Colonic mucosa (tissue), 4 donors: ENCODE measurements at places on chromosomes 5 and 9. TPM values are rescaled to one million over a fixed set of nuclear protein-coding genes. Genes with fewer than 3 reads are reported as not detected.

- no peak overlapping the region for H3K4me3 ChIP-seq
- H3K27me3 ChIP-seq = no peaks in the 10 kb centered on the region
- DNase-seq = no peak
- H3K4me1 ChIP-seq = no peaks in the 10 kb centered on the region
- no peak overlapping the region for H3K27ac ChIP-seq
These were observed 85.9 kb downstream of the RAI14 start for GRCh38 chr5:34742061-34742460.

- no peaks in the 10 kb centered on the region for H3K36me3 ChIP-seq
- H3K4me1 ChIP-seq = no peaks in the 10 kb centered on the region
- H3K4me3 ChIP-seq = no peak overlapping the region
- H3K27ac ChIP-seq = no peak overlapping the region
- no peak for DNase-seq
- no peaks in the 10 kb centered on the region for H3K27me3 ChIP-seq
These were observed 264.1 kb downstream of the GLIS3 start for GRCh38 chr9:4035777-4036176.

SLC36A3 gene
- total RNA-seq = not detected

SPINK13 gene
- 0.40 TPM for total RNA-seq

DNA sequence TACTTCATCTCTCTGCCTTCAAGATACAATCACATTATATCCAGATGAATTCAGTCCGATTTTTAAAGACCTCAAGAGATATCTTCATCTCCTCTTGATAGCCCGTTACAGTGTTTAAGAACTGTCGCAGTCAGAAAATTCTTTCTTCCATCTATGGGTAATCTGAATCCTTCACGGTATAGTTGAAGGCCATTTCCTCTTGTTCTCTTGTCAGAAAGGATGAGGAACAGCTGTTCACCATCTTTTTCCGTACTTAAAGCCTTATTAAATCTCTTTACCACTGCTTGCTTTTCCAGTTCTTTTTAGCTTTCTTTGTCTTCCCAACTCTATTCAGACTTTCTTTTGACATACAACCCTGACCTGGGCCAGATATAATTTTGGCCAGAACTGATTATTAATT, 121.8 kb downstream of the XRCC4 start:
- H3K4me1 ChIP-seq = no peaks in the 10 kb centered on the region
- H3K27ac ChIP-seq = no peak overlapping the region
- H3K4me3 ChIP-seq = no peak overlapping the region
- no peaks in the 10 kb centered on the region for H3K27me3 ChIP-seq
- H3K36me3 ChIP-seq = no peaks in the 10 kb centered on the region
- no peak for DNase-seq

- no peak overlapping the region for H3K4me3 ChIP-seq
- no peaks in the 10 kb centered on the region for H3K27me3 ChIP-seq
- DNase-seq = no peak
- H3K4me1 ChIP-seq = no peaks in the 10 kb centered on the region
- no peaks in the 10 kb centered on the region for H3K36me3 ChIP-seq
These were observed 52.1 kb upstream of the CCNG1 start for GRCh38 chr5:163385271-163385670.

DNA sequence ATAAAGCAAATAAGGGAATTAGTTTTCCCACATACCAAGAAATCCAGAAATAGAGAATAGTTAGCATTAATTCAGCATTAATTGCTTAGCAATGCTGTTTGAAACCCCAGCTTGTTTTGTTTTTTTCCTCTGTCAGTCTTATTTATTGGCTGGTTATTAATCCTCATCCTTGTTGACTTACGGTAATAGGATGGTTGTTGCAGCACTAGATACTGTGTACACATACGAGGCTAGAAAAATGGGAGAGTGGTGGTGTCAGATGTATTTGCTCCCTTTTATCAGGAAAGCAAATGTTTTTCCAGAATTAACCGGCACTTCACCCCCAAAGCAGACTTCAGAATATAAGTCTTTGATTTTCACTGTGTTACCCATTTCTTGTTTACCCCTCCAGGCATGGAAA, 60.4 kb downstream of the ERBIN start:
- H3K4me3 ChIP-seq = no peak overlapping the region
- no peak for DNase-seq
- no peak overlapping the region for H3K27ac ChIP-seq
- no peaks in the 10 kb centered on the region for H3K27me3 ChIP-seq

GRCh38 chr5:113182658-113183344, 206.2 kb downstream of the DCP2 start:
- no peaks in the 10 kb centered on the region for H3K4me1 ChIP-seq
- DNase-seq = no peak

GRCh38 chr5:170846416-170846815, 15.4 kb upstream of the RANBP17 start:
- H3K36me3 ChIP-seq = no peaks in the 10 kb centered on the region
- H3K27ac ChIP-seq = no peak overlapping the region
- no peaks in the 10 kb centered on the region for H3K27me3 ChIP-seq
- H3K4me3 ChIP-seq = no peak overlapping the region
- no peak for DNase-seq

DNA sequence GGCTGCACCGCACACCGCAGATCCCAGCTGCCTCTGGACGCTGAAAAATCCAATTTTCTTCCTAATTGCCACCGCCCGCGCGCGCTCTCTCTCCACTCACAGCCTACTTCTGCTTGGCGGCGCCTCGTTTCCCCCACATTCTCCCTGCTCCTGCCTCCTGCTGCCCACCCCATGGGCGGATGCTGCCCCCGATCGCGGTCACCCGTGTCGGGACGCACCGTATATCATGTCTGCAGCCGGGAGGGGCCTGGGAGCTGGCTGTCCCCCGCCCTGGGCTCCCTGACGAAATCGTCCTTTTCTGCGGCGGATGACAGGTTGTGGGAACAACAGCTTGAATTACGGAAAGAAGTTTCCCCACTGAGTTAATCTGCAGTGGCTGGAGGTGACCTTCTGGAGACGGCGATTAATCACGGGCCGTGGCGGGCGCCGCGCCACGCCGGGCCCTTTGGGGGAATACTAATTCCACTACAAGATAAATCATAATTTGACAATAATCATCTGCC, 36.3 kb upstream of the PSD2 start:
- no peaks in the 10 kb centered on the region for H3K4me1 ChIP-seq
- no peak overlapping the region for H3K4me3 ChIP-seq
- no peak for DNase-seq
- no peak overlapping the region for H3K27ac ChIP-seq
- peaks cover 32% of the 10 kb centered on the region for H3K27me3 ChIP-seq

- no peaks in the 10 kb centered on the region for H3K27me3 ChIP-seq
- H3K36me3 ChIP-seq = no peaks in the 10 kb centered on the region
- no peak overlapping the region for H3K4me3 ChIP-seq
- DNase-seq = no peak
- H3K27ac ChIP-seq = no peak overlapping the region
These were observed 25.0 kb downstream of the LMNB1 start for GRCh38 chr5:126801992-126802294.

GRCh38 chr5:151469992-151470391, 22.6 kb downstream of the SLC36A1 start:
- no peaks in the 10 kb centered on the region for H3K4me1 ChIP-seq
- no peak overlapping the region for H3K27ac ChIP-seq
- H3K4me3 ChIP-seq = no peak overlapping the region
- H3K27me3 ChIP-seq = no peaks in the 10 kb centered on the region

DNA sequence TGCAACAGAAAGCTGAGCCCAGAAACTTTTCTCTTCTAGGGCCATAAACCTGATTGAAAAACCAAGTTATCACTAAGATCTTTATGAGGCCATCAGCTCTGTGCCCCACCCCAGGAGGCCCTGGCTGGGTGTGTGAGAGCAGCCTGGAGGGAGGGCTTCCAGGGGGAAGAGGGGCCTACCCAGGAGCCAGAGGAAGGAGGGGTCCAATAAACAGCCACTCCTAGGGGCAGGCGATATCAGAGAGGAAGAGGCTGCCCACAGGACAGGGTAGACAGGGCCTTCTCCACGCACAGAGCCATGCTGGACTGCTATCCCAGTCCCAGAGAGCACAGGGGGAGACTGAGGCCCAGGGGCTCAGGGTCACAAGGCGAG, 4.5 kb upstream of the CDX1 start:
- peak; percentile 92 for DNase-seq
- peaks cover 2% of the 10 kb centered on the region for H3K27me3 ChIP-seq
- peaks cover 20% of the 10 kb centered on the region for H3K4me1 ChIP-seq
- H3K36me3 ChIP-seq = no peaks in the 10 kb centered on the region
- H3K4me3 ChIP-seq = no peak overlapping the region

PCDHA12 gene
- total RNA-seq = not detected

OSMR gene
- total RNA-seq = 3.0 TPM

LURAP1L gene
- 19.3 TPM for total RNA-seq
